B cell (primary cell): ENCODE measurements at places on chromosomes 13 and 19. TPM values are rescaled to one million over a fixed set of nuclear protein-coding genes. Genes with fewer than 3 reads are reported as not detected.

- H3K36me3 ChIP-seq, result no peaks in the 10 kb centered on the region
- no peak overlapping the region for H3K4me3 ChIP-seq
- H3K27ac ChIP-seq, result no peak overlapping the region
- H3K4me1 ChIP-seq, result no peaks in the 10 kb centered on the region
- no peak for DNase-seq
Measured at GRCh38 chr13:94300401-94300800, 179.1 kb downstream of the DCT start.

DNA sequence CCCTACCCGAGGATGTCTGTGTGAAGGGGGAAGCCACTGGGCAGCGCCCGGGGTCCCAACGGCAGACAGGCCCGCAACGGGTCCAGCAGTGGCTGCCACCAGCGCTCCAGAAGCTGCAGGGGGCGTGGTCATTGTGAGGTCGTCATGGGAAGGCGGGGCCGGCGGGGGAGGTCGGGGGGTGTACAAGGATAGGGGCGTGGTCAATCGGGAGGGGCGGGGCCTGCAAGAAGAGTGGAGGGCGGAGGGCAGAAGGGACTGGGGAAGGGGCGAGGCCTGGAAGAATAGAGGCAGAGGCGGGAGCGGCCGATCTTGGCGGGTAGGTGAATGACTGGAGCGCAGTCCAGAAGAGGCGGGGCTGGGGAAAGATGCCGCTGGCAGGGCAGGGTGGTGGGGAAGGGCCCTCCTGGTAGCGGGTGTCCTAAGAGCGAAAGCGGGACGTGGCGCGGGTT, 4.4 kb downstream of the FUZ start:
- H3K27me3 ChIP-seq, result no peaks in the 10 kb centered on the region
- H3K4me1 ChIP-seq, result peaks cover 46% of the 10 kb centered on the region
- peak overlapping the region; percentile 66 for H3K27ac ChIP-seq
- peak; percentile 92 for DNase-seq
- H3K4me3 ChIP-seq, result peak overlapping the region; percentile 76
- no peaks in the 10 kb centered on the region for H3K36me3 ChIP-seq

- H3K4me3 ChIP-seq, result no peak overlapping the region
- H3K4me1 ChIP-seq, result no peaks in the 10 kb centered on the region
- no peak overlapping the region for H3K27ac ChIP-seq
- H3K36me3 ChIP-seq, result no peaks in the 10 kb centered on the region
- H3K27me3 ChIP-seq, result no peaks in the 10 kb centered on the region
Measured at GRCh38 chr13:31346891-31347290, 147.1 kb downstream of the B3GLCT start.

GRCh38 chr13:110014719-110015118, 228.3 kb upstream of the IRS2 start:
- H3K4me3 ChIP-seq, result no peak overlapping the region
- H3K27me3 ChIP-seq, result no peaks in the 10 kb centered on the region
- no peak for DNase-seq

Gene KIR3DL2
- 0.17 TPM in 1 of 2 replicates, not detected in the other for total RNA-seq

GRCh38 chr13:50006426-50007135, 8.7 kb upstream of the KCNRG start:
- no peak overlapping the region for H3K27ac ChIP-seq
- H3K36me3 ChIP-seq, result peaks cover 12% of the 10 kb centered on the region
- H3K4me1 ChIP-seq, result peaks cover 4% of the 10 kb centered on the region
- no peak overlapping the region for H3K4me3 ChIP-seq
- no peak for DNase-seq

DNA sequence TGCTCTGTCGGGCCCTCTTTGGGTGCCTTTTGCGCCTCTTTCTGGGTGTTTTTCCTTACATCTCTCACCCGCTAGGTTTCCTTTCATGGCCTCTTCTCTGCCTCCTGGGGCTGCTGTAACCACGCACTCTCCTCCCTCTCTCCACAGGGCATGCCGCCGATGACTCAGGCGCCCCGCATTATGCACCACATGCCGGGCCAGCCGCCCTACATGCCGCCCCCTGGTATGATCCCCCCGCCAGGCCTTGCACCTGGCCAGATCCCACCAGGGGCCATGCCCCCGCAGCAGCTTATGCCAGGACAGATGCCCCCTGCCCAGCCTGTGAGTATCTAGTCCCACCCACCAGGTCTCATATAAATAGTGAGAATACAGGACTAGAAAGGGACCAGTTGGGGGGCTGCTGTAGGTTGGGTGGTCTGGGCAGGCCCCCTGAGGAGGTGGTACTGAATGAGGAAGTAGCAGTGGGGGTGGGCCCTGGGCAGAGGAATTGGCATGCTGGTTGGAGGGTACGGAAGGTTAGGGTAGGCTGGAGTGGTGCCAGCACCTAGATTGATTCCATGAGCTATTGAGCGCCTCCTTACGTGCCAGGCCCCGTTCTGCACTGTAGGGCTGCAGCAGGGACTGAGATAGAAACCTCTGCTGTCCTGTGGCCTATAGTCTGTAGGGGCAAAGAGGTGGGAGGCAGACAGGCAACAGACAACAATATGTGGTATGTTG, 11.9 kb downstream of the SNRPA start:
- H3K4me1 ChIP-seq, result no peaks in the 10 kb centered on the region
- H3K27me3 ChIP-seq, result no peaks in the 10 kb centered on the region
- no peak for DNase-seq
- H3K4me3 ChIP-seq, result no peak overlapping the region
- peaks cover 81% of the 10 kb centered on the region for H3K36me3 ChIP-seq

GRCh38 chr19:2867025-2867991, at the start of gene ZNF556:
TSS of gene ZNF556 (plus strand) at chr19:2867335. CDS start at chr19:2867422, 87 bp downstream.
- no peaks in the 10 kb centered on the region for H3K27me3 ChIP-seq
- no peaks in the 10 kb centered on the region for H3K4me1 ChIP-seq
- DNase-seq, result no peak
- no peak within 1 kb of the TSS for H3K4me3 ChIP-seq
- H3K27ac ChIP-seq, result no peak within 1 kb of the TSS

- H3K27me3 ChIP-seq, result no peaks in the 10 kb centered on the region
- H3K4me1 ChIP-seq, result no peaks in the 10 kb centered on the region
- no peaks in the 10 kb centered on the region for H3K36me3 ChIP-seq
- no peak overlapping the region for H3K27ac ChIP-seq
Measured at GRCh38 chr13:89925107-89925506, 1422.4 kb upstream of the MIR17HG start.

Gene EDDM13
- not detected in 2 replicates for total RNA-seq

GRCh38 chr19:50537769-50538230, 24.1 kb upstream of the ASPDH start:
- H3K27me3 ChIP-seq, result no peaks in the 10 kb centered on the region
- H3K4me1 ChIP-seq, result no peaks in the 10 kb centered on the region
- DNase-seq, result peak; percentile 66

DNA sequence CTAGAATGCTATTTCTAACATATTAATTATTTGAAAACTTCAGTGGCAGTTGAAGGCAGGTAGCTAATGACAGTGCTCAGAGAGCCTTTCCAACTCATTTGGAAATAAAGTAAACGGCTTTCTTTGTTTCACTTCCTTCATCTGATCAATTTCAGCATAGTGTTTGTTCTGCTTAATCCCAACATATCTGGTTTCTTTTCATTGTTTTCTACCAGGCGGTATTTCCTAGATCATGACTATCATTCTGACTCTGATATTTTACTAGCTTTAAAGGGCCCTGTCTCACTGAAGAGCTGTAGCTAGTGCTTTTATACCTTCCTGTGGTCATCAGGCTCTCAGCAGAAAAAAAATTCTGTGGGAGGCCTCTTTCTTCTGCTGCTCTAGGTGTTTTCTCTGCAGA, 178.6 kb downstream of the RBM26 start:
- no peaks in the 10 kb centered on the region for H3K27me3 ChIP-seq
- peaks cover 10% of the 10 kb centered on the region for H3K4me1 ChIP-seq
- H3K36me3 ChIP-seq, result no peaks in the 10 kb centered on the region
- no peak overlapping the region for H3K27ac ChIP-seq

Gene GIPC1
- 10.7 and 12.0 TPM in 2 replicates for total RNA-seq

DNA sequence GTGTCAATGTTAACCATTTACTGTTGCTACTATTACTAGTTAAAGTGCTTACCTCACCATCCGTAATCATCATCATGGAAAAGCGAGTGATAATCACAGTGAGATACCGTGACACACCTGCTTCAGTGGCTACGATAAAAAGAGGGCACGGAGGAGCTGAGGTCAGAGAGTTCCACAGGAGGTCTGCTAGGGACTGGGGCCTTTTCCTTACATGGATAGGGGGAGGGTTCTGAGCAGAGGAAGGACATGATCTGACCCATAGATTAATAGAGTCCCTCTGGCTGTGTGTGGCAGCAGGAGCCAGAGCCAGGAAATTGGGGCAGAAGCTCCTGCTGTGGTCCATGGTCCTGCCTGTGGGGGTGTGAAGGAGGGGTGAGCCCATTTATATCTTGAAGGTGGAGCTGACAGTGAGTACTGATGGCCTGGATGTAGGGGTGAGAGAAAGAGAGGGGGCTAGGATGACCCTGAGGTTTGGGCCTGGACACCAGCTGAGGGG, 136.7 kb downstream of the SIPA1L3 start:
- H3K36me3 ChIP-seq, result peaks cover 6% of the 10 kb centered on the region
- H3K27me3 ChIP-seq, result no peaks in the 10 kb centered on the region
- no peak overlapping the region for H3K4me3 ChIP-seq
- DNase-seq, result no peak

GRCh38 chr13:21738630-21739029, 67.8 kb downstream of the FGF9 start:
- no peaks in the 10 kb centered on the region for H3K27me3 ChIP-seq
- no peak overlapping the region for H3K4me3 ChIP-seq
- no peaks in the 10 kb centered on the region for H3K36me3 ChIP-seq
- H3K27ac ChIP-seq, result no peak overlapping the region
- no peaks in the 10 kb centered on the region for H3K4me1 ChIP-seq

Gene ZNF837
- total RNA-seq, result 3.1 and 4.2 TPM in 2 replicates

GRCh38 chr19:33290956-33291622, 11.2 kb downstream of the CEBPA start:
- no peak overlapping the region for H3K27ac ChIP-seq
- no peak for DNase-seq
- no peaks in the 10 kb centered on the region for H3K4me1 ChIP-seq
- no peaks in the 10 kb centered on the region for H3K27me3 ChIP-seq
- no peaks in the 10 kb centered on the region for H3K36me3 ChIP-seq

DNA sequence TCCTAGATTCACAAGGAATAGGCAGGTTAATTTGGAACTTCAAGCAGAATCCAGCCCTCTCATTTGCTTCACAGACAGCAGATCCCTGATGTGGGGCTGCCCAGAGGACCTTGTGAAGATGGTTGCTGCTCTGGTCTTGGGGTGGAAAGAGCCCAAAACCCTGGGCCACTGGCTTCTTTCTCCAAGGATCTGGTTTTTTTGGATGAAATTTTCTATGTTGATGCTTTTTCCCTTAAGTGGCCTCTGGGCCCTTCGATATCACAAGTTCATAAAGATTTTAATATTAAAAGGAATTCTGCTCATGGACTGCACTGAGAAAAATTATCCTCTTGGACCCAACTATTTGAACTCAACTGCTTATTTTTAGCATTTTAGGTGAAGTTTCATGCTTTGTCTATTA, 421.1 kb downstream of the KLF5 start:
- H3K27ac ChIP-seq, result no peak overlapping the region
- no peak overlapping the region for H3K4me3 ChIP-seq
- no peak for DNase-seq
- H3K27me3 ChIP-seq, result no peaks in the 10 kb centered on the region

GRCh38 chr13:109945206-109945960, 159.0 kb upstream of the IRS2 start:
- no peak overlapping the region for H3K4me3 ChIP-seq
- no peaks in the 10 kb centered on the region for H3K27me3 ChIP-seq
- no peak overlapping the region for H3K27ac ChIP-seq
- no peaks in the 10 kb centered on the region for H3K4me1 ChIP-seq
- no peaks in the 10 kb centered on the region for H3K36me3 ChIP-seq
- DNase-seq, result no peak

- no peaks in the 10 kb centered on the region for H3K27me3 ChIP-seq
- no peak overlapping the region for H3K27ac ChIP-seq
- H3K4me3 ChIP-seq, result no peak overlapping the region
- H3K4me1 ChIP-seq, result no peaks in the 10 kb centered on the region
- no peaks in the 10 kb centered on the region for H3K36me3 ChIP-seq
Measured at GRCh38 chr13:107553838-107554237, 661.5 kb downstream of the LIG4 start.

DNA sequence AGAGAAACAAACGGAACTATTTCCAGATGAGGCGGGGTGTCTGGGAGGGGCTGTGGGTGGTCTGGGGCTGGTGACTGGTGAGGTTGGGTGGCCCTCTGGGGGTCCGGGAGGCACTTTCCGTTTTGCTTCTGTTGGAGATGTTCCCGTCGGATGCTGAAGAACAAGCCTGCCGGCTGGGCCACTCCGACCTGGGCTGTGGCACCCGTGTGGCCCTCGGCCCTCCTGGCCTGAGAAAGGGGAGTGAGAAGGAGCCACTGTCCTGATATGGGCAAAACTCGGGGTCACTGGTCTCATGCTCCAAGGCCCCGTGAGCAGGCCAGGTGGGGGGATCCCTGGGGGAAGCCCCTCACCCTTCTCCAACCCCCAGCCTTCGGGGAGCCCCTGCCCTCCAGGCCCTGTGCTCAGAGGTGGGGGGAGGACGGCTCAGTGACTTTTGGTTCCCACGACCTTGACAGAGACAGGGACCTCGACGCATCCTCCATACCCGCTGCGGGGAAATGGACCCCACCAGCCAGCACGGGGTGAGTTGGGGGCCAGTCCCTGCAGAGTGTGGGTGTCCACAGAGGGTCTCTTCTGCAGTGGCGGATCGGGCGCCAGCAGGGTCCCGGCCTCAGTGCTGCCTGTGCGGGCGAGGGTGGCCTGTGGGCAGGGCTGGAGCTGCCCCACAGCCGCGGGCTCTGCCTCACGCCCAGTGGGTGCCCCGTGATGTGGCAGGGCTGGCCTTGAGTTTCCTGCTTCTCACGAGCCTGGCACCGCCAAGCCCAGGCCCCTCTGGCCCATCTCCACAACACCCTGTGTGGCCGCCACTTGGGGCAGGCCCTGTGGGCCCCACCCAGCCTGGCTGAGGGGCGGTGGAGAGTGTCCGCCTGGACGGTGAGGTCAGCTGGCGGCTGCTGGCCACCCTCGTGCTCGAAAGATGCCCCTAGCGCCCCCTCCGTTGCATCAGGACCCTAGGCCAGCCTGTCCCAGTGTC, 4.4 kb upstream of the TBXA2R start:
- H3K27ac ChIP-seq, result no peak overlapping the region
- H3K4me1 ChIP-seq, result peaks cover 19% of the 10 kb centered on the region
- H3K27me3 ChIP-seq, result no peaks in the 10 kb centered on the region
- no peaks in the 10 kb centered on the region for H3K36me3 ChIP-seq
- no peak overlapping the region for H3K4me3 ChIP-seq

Gene ADGRL1
- 0.85 and 1.8 TPM in 2 replicates for total RNA-seq

DNA sequence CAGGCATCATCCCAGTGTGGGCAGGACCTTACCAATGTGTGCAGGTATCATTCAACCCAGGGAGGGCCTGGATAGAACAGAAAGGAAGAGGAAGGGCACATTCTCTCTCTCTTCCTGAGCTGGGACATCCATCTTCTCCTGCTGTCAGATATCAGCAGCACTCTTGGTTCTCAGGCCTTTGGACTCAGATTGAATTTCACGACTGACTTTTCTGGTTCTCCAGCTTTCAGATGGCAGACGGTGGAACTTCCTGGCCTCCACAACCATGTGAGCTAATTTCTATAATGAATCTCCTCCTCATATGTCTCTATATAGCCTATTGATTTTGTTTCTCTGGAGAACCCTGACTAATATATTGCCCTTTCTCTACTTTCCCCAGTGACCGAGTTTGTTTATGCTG, 77.3 kb downstream of the OLFM4 start:
- no peak for DNase-seq
- no peaks in the 10 kb centered on the region for H3K36me3 ChIP-seq
- H3K27ac ChIP-seq, result no peak overlapping the region
- H3K27me3 ChIP-seq, result no peaks in the 10 kb centered on the region
- H3K4me1 ChIP-seq, result no peaks in the 10 kb centered on the region

Gene GFY
- not detected in 2 replicates for total RNA-seq

- H3K4me3 ChIP-seq, result no peak within 1 kb of the TSS
- no peaks in the 10 kb centered on the region for H3K36me3 ChIP-seq
- no peaks in the 10 kb centered on the region for H3K27me3 ChIP-seq
- DNase-seq, result no peak
- no peak within 1 kb of the TSS for H3K27ac ChIP-seq
Measured at GRCh38 chr19:12886969-12887747, at the start of gene KLF1. TSS of gene KLF1 (minus strand) at chr19:12887201. CDS start at chr19:12887140, 61 bp downstream.

Gene LCP1
- total RNA-seq, result 243 TPM in 2 replicates

Gene TRAPPC6A
- total RNA-seq, result 40.3 and 48.2 TPM in 2 replicates
